KG1 (cell line): ENCODE measurements at places on chromosomes 3 and 15.
A peak's percentile ranks its signal among the peaks of the same experiment; 100 is the strongest.

DNA sequence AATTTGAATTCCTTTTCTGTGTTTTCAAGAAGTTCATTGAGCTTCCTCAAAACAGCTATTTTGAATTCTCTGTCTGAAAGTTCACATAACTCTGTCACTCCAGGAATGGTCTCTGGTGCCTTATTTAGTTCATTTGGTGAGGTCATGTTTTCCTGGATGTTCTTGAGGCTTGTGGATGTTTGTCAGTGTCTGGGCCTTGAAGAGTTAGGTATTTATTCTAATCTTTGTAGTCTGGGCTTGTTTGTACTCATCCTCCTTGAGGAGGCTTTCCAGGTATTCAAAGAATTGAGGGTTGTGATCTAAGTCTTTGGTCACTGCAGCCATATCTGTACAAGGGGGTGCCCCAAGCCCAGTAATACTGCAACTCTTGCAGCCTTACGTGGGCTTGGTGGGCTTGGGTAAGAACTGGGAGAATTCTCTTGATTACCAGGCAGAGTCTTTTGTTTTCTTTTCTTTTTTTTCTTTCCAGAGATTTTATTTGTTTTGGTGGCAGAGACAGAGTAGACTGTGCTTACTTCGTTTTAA, 19.3 kb upstream of the CCNDBP1 start:
- DNase-seq: no peak

- no peak for DNase-seq
Observed at GRCh38 chr3:135637013-135637412, 328.5 kb upstream of the PPP2R3A start.

DNA sequence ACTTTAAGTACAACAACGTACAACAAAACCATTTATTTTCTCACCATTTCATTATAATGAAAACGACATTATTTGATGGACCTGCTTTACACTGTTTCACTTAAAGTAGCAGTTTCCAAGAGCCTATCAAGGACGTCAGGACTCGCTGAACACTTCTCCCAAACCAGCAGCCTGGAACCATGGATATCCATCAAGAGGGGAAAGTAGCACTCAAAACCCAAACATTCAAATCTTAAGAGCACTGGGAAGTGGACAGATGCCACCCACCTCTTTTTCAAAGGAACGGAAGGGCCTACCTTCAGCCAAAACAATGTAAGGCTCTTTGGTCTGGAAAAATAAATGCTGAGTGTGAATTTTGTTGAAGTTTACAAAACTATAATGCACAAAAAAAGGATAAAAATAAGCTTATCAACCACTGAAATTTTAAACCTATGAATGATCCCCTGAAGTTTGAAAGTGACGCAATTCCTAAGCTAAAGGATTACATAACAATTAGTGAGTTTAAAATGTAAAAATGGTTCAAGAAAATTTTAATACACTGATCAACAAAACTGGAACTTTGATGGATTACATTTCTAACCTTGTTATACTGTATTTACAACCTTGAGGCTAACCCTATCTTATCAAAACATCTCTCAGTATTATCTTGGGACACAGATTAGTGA, 4.6 kb downstream of the PIK3R4 start:
- DNase-seq: no peak

- DNase-seq: no peak
Observed at GRCh38 chr3:24472358-24472757, 22.3 kb downstream of the THRB start.

- DNase-seq: no peak
Observed at GRCh38 chr3:16604433-16604832, 790 bp downstream of the DAZL start.

DNA sequence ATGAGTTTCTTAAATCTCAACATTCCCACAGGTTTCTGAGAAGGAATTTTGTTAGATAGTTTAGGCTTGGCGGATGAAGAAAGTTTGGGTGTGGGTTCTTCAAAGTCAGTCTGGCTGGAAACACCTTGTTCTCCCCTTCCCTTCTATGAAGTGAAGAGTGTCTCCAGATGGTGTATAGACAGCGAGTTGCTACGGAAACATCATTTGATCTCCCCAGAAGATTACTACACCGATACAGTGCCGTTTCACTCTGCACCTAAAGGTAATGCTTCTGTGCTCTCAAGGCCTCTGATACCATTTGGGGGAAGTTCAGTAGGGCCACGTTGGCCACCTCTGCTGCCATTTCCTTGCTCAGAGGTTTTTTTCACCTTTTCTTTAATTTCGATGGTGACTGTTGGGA, 20.6 kb downstream of the DLEC1 start:
- no peak for DNase-seq

DNA sequence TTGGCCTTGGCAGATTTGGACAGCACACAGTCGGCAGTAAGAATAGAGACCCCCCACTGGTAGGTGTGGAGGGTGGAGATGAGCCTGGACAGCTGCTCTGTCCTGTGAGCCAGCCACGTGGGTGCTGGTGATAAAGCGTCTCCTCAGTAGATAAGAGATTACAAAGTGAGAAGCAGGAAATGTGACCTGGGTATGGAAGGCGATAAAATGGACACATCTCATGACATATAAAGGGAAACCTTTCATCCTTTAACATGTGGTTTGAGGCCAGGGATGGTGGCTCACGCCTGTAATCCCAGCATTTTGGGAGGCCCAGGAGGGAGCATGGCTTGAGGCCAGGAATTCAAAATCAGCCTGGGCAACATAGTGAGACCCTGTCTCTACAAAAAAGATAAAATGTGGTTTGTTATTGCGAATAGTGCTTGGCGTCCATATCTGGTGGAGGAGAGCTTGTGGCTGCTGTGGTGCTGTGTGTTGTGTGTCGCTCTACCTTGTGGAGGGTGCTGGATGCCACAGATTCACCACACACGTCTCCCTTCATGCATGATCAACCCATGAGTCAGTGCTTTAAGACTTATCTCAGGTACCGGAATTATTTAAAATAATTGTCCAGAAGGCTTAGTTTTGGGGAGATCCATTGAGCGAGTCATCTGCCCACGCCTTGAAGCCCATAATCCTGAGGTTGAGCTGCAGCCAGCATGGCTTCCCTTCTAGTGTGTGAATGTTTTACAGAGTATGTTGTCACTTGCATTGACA, 157.0 kb downstream of the GABRG3 start:
- DNase-seq: no peak

DNA sequence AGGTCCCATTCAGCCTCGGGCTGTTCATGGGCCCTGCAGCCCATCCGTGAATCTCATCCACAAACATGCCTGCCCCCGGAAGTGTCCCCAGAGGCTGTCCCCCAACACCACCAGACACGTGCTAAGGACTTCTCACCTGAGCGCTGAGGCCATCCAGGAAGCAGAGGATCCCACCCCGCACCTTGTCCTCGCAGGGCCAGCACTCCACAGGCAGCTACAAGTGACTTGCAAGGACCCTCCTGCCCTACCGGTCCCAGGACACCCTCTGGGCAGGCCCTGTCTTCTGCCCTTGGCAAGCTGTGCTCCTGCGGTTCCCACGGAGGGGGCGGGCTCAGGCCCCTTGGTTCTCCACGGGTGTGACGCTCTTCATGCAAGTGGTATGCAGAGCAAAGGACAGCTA, 146.0 kb downstream of the NUP210 start:
- DNase-seq: no peak

DNA sequence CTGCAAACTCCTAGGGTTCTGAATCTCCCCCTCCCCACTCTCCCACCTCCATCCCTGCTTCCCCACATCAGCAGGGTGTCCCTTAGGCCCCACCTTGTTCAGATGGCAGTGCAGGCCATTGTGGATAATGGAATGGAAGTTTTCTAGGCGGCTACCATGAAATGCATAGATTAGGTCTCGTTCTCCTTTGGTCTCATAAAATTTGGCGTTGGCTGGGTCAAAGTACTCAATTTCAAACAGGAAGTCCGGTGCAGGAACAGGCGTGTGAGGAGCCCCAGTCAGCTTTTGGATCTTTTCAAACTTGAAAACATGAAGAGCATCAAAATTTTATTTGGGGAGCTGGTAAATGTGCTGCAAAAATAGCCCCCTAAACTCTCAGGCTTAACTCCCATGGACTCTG, 20.2 kb downstream of the PARP16 start:
- DNase-seq: no peak

- DNase-seq: no peak
Observed at GRCh38 chr3:186054792-186055352, 54.0 kb downstream of the ETV5 start.

GRCh38 chr3:190183121-190183520, 62.4 kb upstream of the P3H2 start:
- DNase-seq: no peak

DNA sequence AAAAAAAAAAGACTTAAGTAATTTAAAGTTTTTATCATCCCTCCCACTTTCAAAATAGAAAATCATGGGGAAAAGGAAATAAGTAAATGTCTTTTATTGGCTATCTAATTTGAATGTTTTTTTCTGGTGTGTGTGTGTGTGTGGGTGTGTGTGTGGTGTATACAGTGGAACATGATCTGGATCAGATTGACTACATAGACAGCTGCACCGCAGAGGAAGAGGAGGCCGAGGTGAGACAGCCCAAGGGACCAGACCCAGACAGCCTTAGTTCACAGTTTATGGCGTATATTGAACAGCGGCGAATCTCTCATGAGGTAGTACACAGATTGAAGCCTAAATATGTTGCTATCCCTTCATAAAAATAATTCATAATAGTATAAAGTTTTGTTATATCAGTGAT, 44.5 kb downstream of the LRCH3 start:
- DNase-seq: no peak

GRCh38 chr15:28942571-28942970, 56.8 kb downstream of the APBA2 start:
- DNase-seq: no peak

- DNase-seq: no peak
Observed at GRCh38 chr3:175477651-175478224, 618.6 kb downstream of the NAALADL2 start.

DNA sequence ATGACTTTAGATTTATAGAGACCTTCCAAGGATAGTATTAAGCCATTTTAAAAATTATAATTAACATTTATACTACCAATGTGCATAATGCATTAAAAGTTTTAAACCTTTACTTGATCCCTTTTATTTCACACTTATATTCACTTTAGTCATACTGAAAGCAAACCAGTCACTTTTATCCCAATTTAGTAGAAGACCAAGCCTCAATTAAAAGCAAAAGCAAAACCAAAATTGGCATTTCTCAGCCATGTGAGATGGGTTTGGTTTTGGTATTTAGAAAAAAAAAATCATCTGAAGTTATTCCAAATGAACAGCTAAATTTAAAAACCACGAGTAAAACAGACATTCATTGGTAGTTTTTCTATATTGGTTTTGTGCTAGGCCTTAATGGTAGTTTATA, 249.4 kb downstream of the LPP start:
- DNase-seq: no peak

GRCh38 chr15:55118344-55118870, 78.3 kb downstream of the RSL24D1 start:
- no peak for DNase-seq

DNA sequence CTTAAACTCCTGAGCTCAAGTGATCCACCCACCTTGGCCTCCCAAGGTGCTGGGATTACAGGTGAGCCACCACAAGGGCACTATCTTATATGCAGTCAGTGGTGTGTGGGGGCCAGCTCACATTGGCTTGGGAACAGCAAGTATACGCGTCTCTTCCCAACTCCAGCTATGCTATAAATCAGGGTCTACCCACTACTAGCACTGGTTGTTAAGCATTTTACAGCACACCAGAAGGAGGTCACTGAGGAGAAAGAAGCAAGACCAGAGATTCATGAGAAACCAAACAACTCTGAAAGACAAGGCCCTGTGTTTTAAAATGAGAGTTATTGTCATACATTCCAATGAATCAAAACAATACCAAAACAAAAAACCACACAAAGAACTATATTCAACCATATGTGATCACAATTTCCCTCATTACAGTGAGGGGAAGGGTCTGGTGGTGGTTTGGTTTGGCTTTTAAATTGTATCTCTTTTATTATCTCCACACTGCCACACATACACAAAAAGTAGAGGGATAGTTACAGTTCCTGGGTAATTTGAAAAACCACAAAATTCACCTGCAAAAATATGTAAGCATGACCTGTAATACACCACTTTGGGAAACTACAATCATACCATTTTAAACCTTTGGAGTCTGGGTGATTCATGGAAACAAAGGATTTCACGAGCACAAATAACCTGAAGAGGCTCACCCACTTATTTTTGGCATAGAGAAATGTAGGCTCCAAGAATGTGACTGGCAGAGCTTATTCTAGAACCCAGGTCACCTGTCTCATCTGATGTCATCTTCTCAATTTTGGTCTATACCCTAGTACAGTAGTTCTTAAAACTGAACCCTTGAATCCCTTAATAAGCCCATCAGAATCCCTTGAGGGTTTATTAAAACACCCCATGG, 5.2 kb downstream of the MAGI1 start:
- no peak for DNase-seq

DNA sequence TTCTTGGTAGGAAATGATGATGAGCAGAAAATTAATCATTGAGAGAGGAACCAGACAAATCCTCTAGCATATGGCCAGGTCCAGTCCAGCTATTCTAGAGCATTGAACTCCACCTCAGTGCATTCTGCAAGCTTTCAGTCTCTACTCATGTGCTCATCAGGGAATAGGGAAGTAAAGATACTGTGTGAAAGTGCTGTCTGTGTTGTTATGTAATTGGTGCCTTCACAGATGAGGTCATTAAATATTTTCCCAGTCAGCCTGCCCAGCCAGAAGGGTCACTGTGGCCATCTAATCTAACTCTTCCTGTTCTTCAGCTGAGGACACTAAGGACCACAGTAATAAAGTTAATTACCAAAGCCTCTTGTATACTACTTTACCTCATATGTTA, 28.2 kb downstream of the C3orf62 start:
- peak; percentile 5 for DNase-seq

GRCh38 chr15:25903024-25903581, 40.0 kb upstream of the ATP10A start:
- DNase-seq: no peak

DNA sequence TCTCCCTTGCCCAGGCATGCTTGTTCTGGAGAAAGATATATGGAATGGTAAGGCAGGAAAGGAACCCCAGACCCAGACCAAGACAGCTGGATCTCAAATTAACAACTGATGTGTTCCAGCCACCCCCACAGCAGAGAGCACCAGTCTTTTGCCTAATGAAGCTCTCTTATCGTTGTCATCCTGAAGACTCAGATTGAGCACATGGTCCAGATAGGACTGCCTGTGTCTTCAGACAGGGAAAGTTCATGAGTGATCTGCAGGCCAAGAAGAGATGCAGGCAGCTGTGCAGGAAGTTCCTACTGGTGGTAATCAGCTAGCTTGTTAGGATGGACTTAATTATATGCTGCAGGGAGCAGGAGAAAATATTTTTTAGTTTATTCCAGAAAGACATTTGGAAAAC, 53.3 kb downstream of the PPP2R3A start:
- no peak for DNase-seq

GRCh38 chr3:186360779-186361178, 1.3 kb downstream of the DGKG start:
- DNase-seq: no peak

- peak; percentile 44 for DNase-seq
Observed at GRCh38 chr3:129650256-129650872, 43.9 kb upstream of the PLXND1 start.
